ENCODE measurements at places on chromosomes 4 and X.
A peak's percentile ranks its signal among the peaks of the same experiment; 100 is the strongest.

DNA sequence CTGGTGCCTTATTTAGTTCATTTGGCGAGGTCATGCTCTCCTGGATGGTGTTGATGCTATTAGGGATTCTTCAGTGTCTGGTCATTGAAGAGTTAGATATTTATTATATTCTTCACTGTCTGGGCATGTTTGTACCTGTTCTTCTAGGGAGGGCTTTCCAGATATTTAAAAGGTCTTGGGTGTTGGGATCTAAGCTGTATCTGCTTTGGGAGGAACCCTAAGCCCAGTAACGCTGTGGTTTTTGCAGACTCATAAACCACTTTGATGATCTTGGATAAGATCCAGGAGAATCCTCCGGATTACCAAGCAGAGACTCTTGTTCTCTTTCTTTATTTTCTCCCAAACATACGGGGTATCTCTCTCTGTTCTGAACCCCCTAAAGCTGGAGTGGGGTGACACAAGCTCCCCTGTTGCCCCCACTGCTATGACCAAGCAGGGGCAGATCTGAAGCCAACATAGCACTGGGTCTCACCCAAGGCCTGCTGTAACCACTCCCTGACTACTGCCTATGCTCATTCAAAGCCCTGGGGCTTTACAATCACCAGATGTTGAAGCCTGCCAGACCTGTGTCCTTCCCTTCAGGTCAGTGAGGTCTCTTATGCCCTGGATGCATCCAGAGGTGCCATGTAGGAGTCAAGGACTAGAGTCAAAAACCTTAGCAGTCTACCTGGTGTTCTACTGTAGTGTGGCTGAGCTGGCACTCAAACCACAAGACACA is 187.6 kb downstream of the GUCY2F start:
- no peak for DNase-seq

GRCh38 chr4:89110986-89111832 is at the start of gene TIGD2:
TIGD2 (plus strand) TSS chr4:89111533; CDS start chr4:89112975, 1,442 bp downstream.
- DNase-seq: peak; percentile 86

GRCh38 chrX:2928191-2928582 is 952 bp downstream of the ARSD start:
- DNase-seq: no peak

GRCh38 chr4:25297528-25298242 is 14.9 kb upstream of the ZCCHC4 start:
- DNase-seq: no peak

DNA sequence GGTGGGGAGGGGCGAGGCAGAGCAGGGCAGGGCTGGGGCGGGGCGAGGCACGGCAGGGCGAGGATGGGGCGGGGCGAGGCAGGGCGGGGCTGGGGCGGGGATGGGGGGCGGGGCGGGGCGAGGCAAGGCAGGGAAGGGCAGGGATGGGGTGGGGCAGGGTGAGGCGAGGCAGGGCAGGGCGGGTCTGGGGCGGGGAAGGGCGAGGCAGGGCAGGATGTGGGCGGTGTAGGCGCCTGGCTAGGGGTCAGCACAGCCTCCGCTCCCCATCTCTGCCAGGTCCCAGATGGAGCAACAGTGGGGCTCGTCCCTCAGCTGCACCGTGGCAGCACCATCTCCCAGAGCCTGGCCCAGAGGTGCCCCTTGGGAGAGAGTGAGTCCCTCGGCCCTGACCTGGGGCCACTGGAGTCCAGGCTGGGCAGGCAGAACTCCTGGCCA is 4.2 kb upstream of the SRPK3 start:
- no peak for DNase-seq

- no peak for DNase-seq
Measured at GRCh38 chr4:173211838-173212237, 43.2 kb downstream of the GALNT7 start.

Data from ovary (tissue), 10 donors.